ENCODE measurements at places on chromosomes 1 and 21.

DNA sequence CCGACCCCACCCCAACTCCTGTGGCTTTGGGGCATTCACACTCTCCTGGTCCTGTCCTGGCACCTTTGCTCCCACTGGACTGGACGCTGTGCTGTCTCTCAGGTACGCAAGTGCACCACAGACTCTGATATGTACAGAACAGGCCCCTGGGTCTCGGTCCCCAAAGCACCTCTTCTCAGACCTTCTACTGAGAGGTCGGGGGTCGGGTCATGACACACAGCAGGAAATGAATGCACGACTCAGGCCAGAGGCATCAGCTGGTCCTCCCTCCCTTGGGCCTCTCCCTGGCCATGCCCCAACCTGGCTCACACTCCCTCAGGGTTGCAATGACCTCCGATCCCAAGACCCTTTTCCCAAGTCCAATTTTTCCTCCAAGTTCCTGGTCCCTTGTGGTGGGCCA is 1.8 kb upstream of the KRTAP10-12 start:
- no peak for DNase-seq

DNA sequence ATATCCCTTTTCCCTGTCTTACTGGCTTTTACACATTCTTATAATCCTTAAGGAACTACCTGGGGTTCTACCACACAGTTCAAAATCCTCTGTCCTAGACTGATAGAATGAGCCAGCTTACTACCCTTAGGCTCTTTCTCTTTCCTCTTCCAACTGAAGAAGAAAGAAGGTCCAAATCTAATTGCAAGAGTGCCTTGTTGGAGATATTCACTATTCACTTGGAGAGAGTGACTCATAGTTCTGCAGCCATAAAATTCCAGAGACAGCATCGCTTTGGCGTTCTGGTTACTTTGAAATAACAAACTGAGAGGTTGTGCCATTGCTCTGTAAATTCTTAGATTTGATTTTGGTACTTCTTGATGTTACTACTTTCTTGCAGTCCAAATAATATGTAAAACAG is 4.2 kb downstream of the CADM3 start:
- DNase-seq = no peak

DNA sequence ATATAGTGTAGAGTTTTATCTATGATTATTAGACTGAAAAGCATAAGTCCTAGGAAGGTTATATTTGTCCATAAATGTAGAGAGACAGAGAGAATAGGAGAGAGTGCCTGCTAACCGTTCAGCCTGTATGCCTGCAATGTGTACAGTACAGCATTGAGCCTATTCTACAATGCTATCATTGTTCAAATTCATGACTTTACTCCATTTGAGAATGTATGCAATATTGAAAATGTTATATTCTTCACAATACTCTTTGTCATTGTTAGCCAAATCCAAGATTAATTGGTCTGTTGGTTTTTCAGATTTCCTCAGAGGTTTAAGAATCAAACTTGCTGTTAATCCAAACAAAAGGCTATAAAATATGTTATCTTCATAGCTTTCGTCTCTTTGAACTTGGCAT is 585.2 kb upstream of the B3GALT2 start:
- no peak for DNase-seq

GRCh38 chr1:61461406-61462384 is 263.2 kb downstream of the TM2D1 start:
- DNase-seq = no peak

GRCh38 chr1:8070381-8070811 is 44.3 kb upstream of the ERRFI1 start:
- no peak for DNase-seq

DNA sequence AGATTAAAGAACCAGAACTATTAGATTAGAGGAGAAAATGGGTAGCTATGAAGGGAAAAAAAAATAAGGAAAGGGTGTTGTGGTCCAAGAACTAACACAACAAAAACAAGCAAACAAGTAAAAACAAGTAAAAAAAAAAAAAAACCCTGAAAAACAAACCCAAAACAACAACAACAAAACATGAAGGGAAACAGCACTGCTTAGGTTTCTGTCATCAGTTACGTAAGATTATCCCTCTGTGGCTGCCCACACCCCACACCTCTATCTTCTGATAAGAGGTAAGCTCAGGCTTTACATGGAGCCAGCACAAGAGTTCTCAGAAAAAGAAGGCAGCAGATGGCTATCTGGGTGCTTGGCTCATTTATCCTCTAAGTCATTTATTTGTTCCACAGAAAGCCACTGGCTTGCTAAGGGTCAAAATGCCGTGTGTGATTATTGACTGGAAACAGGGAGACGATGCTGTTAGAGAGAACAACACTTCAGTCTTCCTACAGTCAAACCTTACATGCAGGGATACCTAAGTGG is 57.5 kb downstream of the KIAA0319L start:
- peak; percentile 18 for DNase-seq

GRCh38 chr1:33150522-33150921 is 31.3 kb downstream of the TRIM62 start:
- DNase-seq = no peak

- no peak for DNase-seq
These were observed 15.8 kb downstream of the RGS8 start for GRCh38 chr1:182668521-182669054.

GRCh38 chr1:1451696-1452364 is 2.3 kb downstream of the ATAD3C start:
- DNase-seq = no peak

GRCh38 chr1:183403498-183403897 is 14.7 kb downstream of the NMNAT2 start:
- no peak for DNase-seq

DNA sequence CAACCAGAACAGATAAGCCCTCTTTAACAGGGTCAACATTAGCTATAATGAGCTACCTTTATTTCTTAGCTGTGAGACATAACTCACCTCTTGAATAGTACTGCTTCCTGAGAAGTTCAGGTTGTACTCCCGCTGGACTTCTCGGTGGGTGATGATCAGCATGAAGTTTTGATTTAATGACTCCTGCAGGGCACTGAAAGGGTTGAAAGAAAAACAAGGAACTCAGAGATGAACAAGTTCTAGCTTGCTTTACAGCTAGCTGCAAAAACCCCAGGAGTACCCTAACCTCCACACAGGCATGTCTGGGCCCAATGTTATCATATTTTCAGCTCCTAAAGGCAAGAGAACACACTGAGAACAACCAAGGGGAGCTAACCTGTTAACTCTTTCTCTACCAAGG is 254.4 kb downstream of the FAF1 start:
- no peak for DNase-seq

GRCh38 chr1:28126783-28127490 is 38.5 kb upstream of the EYA3 start:
- no peak for DNase-seq

DNA sequence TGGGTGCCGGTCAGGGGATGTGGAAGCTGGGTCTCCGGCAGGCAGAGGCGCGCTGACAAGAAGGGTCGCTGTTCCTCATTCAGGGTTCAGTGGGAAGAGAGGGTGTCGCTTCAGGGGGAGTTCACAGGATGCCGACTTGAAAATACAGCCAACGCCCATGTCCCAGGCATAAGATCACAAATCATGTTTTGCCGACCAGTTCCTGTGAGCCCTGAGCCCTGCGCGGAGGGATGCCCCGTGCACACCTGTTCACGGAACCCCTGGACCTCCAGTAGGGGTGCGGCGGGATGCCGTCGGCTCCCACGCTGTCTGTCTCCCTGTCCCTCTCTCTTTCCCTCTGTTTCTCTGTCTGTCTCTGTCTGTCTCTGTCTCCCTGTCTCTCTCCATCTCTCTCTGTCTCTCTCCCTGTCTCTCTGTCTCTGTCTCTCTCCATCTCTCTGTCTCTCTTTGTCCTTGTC is 26.8 kb downstream of the TP73 start:
- no peak for DNase-seq

DNA sequence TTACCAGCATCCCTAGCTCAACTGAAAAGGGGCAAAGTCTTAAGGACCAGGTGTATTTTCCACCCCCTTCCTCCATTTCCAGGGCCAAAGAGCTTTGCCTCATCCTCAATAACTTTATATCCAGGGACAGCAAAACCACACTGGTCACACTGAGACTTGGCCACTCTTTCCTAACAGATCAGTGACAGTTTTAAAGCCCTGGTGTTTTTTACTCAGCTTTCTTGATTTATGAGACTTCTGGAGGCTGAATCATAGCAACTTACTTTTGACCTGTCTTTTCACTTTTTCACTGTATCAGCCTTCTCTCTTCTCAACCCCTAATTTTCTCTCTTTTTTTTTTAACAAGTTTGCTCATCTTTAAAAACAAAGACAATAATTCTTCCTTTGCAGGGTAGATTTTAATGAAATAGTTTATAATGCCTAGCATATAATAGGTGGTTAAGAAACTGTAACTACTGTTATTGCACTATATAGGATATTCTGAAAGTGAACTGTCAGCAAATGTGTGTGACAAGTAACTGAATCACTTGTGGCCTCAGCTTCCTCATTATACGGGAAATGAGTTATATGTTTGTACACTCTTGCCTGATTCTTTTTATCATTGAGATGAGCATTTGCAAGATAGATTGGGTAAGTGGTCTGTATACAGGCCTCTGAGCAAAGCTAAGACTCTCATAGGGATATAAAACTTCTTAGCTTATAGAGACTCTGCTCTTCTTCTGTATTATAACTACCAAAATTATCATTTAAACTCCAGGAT is 19.7 kb upstream of the DYNLT5 start:
- DNase-seq = peak; percentile 83

DNA sequence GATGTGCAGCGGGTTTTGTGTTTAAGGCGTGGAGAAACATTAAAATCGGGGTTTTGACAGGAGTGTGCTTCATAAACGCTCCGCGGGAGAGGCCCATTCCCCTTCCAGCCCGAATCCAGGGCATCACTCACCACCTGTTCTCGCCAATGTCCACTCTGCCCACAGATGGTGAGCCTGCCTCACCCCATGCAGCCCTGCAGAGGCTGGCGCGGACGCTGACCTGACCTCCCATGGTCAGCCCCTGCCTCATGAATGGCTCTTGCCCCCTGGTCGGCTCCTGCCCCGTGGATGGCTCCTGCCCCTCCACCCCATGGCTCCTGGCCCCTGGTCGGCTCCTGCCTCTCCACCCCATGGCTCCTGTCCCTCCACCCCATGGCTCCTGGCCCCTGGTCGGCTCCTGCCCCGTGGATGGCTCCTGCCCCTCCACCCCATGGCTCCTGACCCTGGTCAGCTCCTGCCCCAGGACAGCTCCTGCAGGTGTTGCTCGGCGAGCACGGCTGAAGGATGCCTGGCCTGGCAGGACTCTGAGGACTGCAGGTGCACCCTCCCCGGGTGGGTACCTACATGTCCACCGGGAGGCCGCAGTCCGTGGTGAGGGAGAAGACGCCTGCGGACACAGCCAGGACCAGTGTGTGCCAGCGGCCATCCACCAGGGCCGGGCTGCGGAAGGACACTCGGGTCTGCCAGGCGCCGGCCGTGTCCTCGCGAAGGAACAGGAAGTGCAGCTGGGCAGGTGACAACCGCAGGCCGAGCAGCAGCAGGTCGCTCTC is 6.7 kb downstream of the KRTAP10-1 start:
- no peak for DNase-seq

DNA sequence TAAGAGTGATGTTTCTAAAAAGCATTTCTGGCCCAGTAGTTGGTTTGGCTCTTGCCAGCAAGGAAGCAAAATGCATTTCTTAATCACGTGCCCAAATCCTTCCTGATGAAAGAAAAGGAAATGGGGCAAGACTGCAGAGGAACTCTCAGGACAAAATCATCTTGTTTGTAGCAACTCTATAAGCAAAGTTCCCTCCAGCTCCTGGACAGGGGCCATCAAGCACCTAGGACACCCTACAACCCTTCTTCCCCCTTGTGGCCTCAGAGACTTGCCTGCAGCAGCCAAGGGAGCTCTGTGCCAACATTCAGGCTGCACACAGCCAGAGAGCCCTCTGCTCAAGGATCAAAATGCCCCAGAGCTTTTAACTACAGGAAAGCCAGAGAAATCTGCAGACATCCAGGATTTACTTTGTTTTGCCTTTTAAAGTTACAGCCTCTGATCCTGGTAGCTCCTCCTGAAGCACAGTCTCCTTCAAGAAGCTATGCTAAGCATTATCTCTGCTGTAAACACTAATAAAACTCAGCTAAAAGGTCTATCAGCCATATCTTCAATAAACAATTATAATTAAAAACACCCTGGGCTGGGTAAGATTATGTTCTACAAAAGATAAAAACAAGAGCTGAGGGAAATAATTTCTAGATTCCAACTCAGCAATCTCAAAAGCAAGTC is 105.0 kb downstream of the KIAA0319L start:
- peak; percentile 62 for DNase-seq

DNA sequence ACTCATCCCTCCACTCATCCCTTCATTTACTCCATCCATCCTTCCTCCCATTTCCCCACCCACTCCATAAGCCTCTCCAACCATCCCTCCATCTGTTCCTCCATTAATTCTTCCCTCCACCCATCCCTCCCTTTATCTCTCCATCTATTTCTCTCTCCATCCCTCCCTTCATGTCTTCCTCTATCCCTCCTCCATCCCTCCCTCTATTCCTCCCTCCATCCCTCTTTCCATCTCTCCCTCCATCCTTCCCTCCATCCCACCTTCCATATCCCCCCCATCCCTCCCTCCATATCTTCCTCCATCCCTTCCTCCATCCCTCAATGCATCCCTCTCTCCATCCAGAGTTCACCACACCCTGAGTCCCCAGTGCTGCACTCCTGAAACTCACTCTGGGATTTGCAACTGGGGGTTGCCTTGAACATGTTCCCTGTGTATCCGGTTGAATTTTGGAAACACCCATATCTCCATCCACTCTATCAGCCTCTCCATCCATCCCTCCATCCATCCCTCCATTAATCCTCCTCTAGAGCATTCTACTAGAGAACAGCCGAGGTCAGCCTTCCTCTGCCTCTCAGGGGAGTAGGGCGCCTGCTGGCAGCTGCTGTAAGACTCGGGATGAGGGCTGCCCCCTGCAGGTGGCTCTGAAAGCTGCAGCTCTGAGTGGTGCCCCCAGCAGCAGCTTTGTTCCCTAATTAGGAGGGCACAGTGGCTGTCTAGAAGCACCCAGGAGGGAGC is 39.4 kb downstream of the ABCG1 start:
- peak; percentile 85 for DNase-seq

- no peak for DNase-seq
These were observed 49.0 kb upstream of the SCAF4 start for GRCh38 chr21:31780944-31781343.
